ENCODE measurements at places on chromosomes 4 and X. TPM values are rescaled to one million over a fixed set of nuclear protein-coding genes. Genes with fewer than 3 reads are reported as not detected.

OPN1LW gene
- not detected for polyA plus RNA-seq

DUX4 gene
- not detected for polyA plus RNA-seq

SMARCA1 gene
- 131 TPM for polyA plus RNA-seq

APOOL gene
- 19.4 TPM for polyA plus RNA-seq

PRRG3 gene
- 8.2 TPM for polyA plus RNA-seq

CCSER1 gene
- 4.7 TPM for polyA plus RNA-seq

CENPVL1 gene
- polyA plus RNA-seq, result not detected

VEGFD gene
- 39.5 TPM for polyA plus RNA-seq

BEND2 gene
- 0.08 TPM for polyA plus RNA-seq

ERAS gene
- not detected for polyA plus RNA-seq

UGT8 gene
- 10.3 TPM for polyA plus RNA-seq

CLIC2 gene
- 12.4 TPM for polyA plus RNA-seq

MAMLD1 gene
- polyA plus RNA-seq, result 15.9 TPM

CT47A7 gene
- polyA plus RNA-seq, result not detected

VSIG4 gene
- 11.1 TPM for polyA plus RNA-seq

PCYT1B gene
- 6.9 TPM for polyA plus RNA-seq

SMARCA5 gene
- polyA plus RNA-seq, result 258 TPM

HPGD gene
- 180 TPM for polyA plus RNA-seq

FGF13 gene
- 11.9 TPM for polyA plus RNA-seq

CT83 gene
- polyA plus RNA-seq, result not detected

Measured in right lung (tissue), 10 donors.